ENCODE measurements at places on chromosomes 3 and 15. TPM values are rescaled to one million over a fixed set of nuclear protein-coding genes. Genes with fewer than 3 reads are reported as not detected.

- no peak overlapping the region for H3K27ac ChIP-seq
- no peak overlapping the region for H3K4me3 ChIP-seq
Observed at GRCh38 chr3:172675441-172676193, 35.2 kb downstream of the NCEH1 start.

The ECT2 gene
- polyA plus RNA-seq = 16.0 TPM

DNA sequence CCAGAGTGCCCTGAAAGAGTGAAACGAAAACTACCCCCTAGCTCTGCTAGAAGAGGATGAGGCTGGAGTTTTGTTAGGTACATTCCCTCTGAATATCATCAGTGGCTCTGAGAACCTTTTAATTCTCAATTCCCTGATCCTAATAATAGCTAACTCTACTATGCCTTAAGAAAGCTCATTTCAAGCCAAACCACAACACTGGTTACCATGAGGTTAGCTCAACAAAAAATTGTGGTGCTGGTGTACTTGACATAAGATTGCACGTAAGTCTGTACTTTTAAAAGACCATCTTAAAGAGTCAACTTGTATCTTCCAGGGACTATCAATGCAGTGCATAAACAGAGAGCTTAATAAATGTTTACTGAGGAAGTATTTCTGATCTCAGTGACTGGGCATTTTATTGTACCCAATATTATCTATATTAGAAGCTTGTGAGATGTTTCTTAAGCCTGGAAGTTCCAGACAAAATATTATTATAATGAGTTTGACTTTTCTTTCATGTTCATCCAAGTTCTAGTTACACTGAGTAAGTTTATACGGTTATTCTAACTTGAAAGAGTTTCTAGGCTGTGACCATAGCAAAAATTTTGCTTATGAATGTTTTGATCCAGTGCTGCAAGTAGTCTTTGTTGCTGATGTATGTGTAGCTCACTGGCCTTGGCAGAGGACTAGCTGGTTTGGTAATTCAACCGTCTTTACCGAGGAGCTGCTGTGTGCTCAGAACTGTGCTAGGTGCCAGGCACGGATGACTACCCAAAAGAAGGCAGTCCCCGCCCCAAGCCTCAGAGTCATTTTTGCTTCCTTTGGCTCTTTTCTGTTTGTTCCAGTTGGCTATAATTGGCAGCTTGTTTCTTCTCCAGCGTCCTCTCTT, 334.4 kb upstream of the TRIM42 start:
- no peak overlapping the region for H3K27ac ChIP-seq
- no peaks in the 10 kb centered on the region for H3K27me3 ChIP-seq
- H3K36me3 ChIP-seq = no peaks in the 10 kb centered on the region
- DNase-seq = no peak
- H3K4me3 ChIP-seq = no peak overlapping the region

The A4GNT gene
- not detected for polyA plus RNA-seq

DNA sequence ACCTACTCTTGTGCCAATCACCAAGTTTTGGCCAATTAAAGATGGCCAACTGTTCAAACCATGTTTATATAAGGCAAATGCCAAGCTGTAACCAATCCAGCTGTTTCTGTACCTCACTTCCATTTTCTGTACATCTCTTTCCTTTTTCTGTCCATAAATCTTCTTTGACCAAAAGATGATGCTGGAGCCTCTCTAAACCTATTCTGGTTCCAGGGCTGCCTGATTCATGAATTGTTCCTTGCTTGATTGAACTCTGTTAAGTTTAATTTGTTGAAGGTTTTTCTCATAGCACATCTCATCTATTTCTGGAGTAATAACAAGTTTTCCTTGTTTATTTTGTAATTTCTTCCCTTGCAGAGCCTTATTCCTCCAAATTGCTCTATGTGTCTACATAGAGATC, 115.3 kb upstream of the SMAD3 start:
- no peaks in the 10 kb centered on the region for H3K36me3 ChIP-seq
- H3K27ac ChIP-seq = no peak overlapping the region
- H3K4me1 ChIP-seq = peaks cover 12% of the 10 kb centered on the region
- H3K27me3 ChIP-seq = no peaks in the 10 kb centered on the region
- no peak overlapping the region for H3K4me3 ChIP-seq

Measured in small intestine (tissue), 16 donors.